Esophagus muscularis mucosa (tissue), 4 donors: ENCODE measurements at places on chromosomes 6 and 20. TPM values are rescaled to one million over a fixed set of nuclear protein-coding genes. Genes with fewer than 3 reads are reported as not detected.

NQO2 gene
- total RNA-seq, result 22.9 TPM

SLC17A5 gene
- total RNA-seq, result 15.6 TPM

TRIM15 gene
- not detected for total RNA-seq

BNIP5 gene
- not detected for total RNA-seq

OR2H2 gene
- total RNA-seq, result not detected

RAMACL gene
- 2.8 TPM for total RNA-seq

TRIM40 gene
- not detected for total RNA-seq

SNAI1 gene
- total RNA-seq, result 3.4 TPM

PHF3 gene
- total RNA-seq, result 56.7 TPM

PNPLA1 gene
- total RNA-seq, result 0.33 TPM

THEMIS gene
- 0.23 TPM for total RNA-seq

BMP5 gene
- 3.5 TPM for total RNA-seq
